Subcutaneous adipose tissue (tissue), 4 donors: ENCODE measurements at places on chromosomes 3 and 15. TPM values are rescaled to one million over a fixed set of nuclear protein-coding genes. Genes with fewer than 3 reads are reported as not detected.

TNNC1 gene
- total RNA-seq, result not detected

IP6K1 gene
- total RNA-seq, result 36.7 TPM

GOLGA6L4 gene
- 7.3 TPM for total RNA-seq

XCR1 gene
- not detected for total RNA-seq

PPARG gene
- total RNA-seq, result 223 TPM

TIMP4 gene
- 238 TPM for total RNA-seq

CACNA1D gene
- total RNA-seq, result not detected

REC114 gene
- total RNA-seq, result not detected

CHL1 gene
- 34.4 TPM for total RNA-seq

PATL2 gene
- total RNA-seq, result 0.65 TPM

LTF gene
- 17.9 TPM for total RNA-seq

ALCAM gene
- total RNA-seq, result 35.5 TPM

TNFSF10 gene
- total RNA-seq, result 25.8 TPM

ANKRD34C gene
- not detected for total RNA-seq

SEMA3B gene
- total RNA-seq, result 2.4 TPM

MST1R gene
- 2.8 TPM for total RNA-seq

LRRC31 gene
- total RNA-seq, result 0.44 TPM

FGF7 gene
- 40.3 TPM for total RNA-seq

LIPC gene
- not detected for total RNA-seq

ZIC1 gene
- total RNA-seq, result 3.5 TPM

RAB5A gene
- total RNA-seq, result 79.0 TPM

ADIPOQ gene
- 1,373 TPM for total RNA-seq

CD96 gene
- total RNA-seq, result 2.8 TPM

ARPIN gene
- 21.2 TPM for total RNA-seq

FOXB1 gene
- not detected for total RNA-seq

RGMA gene
- total RNA-seq, result 8.2 TPM

SH3GL3 gene
- not detected for total RNA-seq

CCR9 gene
- total RNA-seq, result not detected

DLL4 gene
- total RNA-seq, result 36.2 TPM

C3orf22 gene
- total RNA-seq, result not detected

HYAL3 gene
- 1.5 TPM for total RNA-seq

ECE2 gene
- total RNA-seq, result not detected

KBTBD13 gene
- not detected for total RNA-seq

GATM gene
- 14.8 TPM for total RNA-seq

SRGAP3 gene
- 1.6 TPM for total RNA-seq

LSAMP gene
- 0.38 TPM for total RNA-seq

CPLX3 gene
- not detected for total RNA-seq

GOLGA8S gene
- total RNA-seq, result 0.44 TPM

FBXO45 gene
- total RNA-seq, result 7.3 TPM

PBRM1 gene
- total RNA-seq, result 96.7 TPM

WNT7A gene
- 0.17 TPM for total RNA-seq

KIAA1143 gene
- 21.5 TPM for total RNA-seq

SYNPR gene
- not detected for total RNA-seq

ZNF385D gene
- total RNA-seq, result 4.2 TPM

TERC gene
- total RNA-seq, result 194 TPM

CPNE9 gene
- not detected for total RNA-seq

PPP4R2 gene
- total RNA-seq, result 38.9 TPM

TUSC7 gene
- total RNA-seq, result not detected

RPL14 gene
- 352 TPM for total RNA-seq
